Fibroblast of lung (primary cell): ENCODE measurements at places on chromosomes 5 and 9. TPM values are rescaled to one million over a fixed set of nuclear protein-coding genes. Genes with fewer than 3 reads are reported as not detected.

DNA sequence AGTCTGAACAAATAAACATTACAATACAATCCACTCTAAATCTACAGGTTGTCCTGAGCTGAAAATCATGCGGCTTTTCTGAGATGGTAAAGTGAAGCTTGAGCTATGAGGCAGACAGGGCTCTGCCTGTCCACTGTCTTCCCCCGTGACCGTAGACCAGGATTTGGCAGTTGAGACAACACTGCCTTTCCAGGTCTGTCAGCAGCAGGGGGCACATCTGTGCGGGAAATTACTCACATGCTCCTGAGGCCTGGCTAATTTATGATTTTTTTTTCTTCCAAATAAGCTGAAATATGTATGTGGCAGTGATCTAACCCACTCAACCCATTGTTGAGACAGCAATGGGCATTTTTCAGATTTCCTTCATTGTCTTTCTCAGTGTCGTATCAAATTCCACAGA lies 307.9 kb downstream of the FBXL7 start:
- no peak overlapping the region for H3K4me3 ChIP-seq
- H3K36me3 ChIP-seq = no peaks in the 10 kb centered on the region
- H3K27me3 ChIP-seq = no peaks in the 10 kb centered on the region
- H3K4me1 ChIP-seq = no peaks in the 10 kb centered on the region
- DNase-seq = peak; percentile 23

GRCh38 chr5:54795777-54796176 lies 189.6 kb downstream of the ESM1 start:
- no peak for DNase-seq
- no peaks in the 10 kb centered on the region for H3K27me3 ChIP-seq
- H3K4me3 ChIP-seq = no peak overlapping the region
- H3K4me1 ChIP-seq = peaks cover 6% of the 10 kb centered on the region
- H3K27ac ChIP-seq = no peak overlapping the region

Gene FPGS
- 58.6 and 77.0 TPM in 2 replicates for total RNA-seq

- H3K4me1 ChIP-seq = peaks cover 5% of the 10 kb centered on the region
- no peaks in the 10 kb centered on the region for H3K27me3 ChIP-seq
- DNase-seq = no peak
- no peaks in the 10 kb centered on the region for H3K36me3 ChIP-seq
- H3K4me3 ChIP-seq = no peak overlapping the region
Observed at GRCh38 chr5:157286761-157287211, 20.9 kb downstream of the CYFIP2 start.

DNA sequence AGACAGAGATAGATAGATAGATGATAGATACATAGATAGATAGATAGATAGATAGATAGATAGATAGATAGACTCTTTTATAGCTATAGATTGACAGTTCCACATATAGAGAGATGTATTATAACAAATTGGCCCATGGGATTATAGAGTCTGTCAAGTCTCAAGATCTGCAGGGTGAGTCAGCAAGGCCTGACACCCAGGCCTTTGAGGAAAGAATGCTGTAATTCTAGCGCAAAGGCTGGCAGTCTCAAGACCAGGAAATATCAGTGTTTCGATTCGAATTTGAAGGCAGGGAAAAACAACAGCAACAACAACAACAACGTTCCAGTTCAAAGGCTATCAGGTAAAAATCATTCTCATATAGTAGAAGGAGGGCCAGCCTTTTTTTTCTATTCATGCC lies 339.2 kb upstream of the CDH9 start:
- H3K27me3 ChIP-seq = no peaks in the 10 kb centered on the region
- H3K36me3 ChIP-seq = no peaks in the 10 kb centered on the region
- no peaks in the 10 kb centered on the region for H3K4me1 ChIP-seq
- DNase-seq = no peak
- no peak overlapping the region for H3K27ac ChIP-seq
